ENCODE measurements at places on chromosomes 1 and 21.

DNA sequence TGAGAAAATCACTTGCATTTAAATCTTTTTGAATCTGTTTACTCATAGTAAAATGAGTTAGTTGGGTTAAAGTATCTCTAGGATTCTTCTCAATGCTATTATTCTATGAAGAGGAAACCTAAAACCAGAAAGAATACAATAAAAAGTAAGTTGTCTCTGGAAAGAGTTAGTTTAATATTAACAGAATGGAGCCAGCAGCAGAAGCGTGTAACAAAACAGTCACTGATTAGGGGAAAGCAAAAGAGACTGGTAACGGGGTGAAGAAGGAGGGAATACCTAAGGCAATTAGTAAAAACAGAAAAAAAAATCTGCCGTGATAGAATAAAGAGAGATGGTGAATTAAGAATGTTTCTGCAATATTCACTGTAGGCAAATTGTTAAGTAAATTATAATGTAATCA, 60.0 kb downstream of the NRDC start:
- DNase-seq = no peak

GRCh38 chr1:157001304-157001703, 44.2 kb downstream of the ARHGEF11 start:
- DNase-seq = no peak

GRCh38 chr1:206105464-206105995, 11.7 kb downstream of the AVPR1B start:
- no peak for DNase-seq

- no peak for DNase-seq
Measured at GRCh38 chr1:87092846-87093245, 178.4 kb downstream of the HS2ST1 start.

DNA sequence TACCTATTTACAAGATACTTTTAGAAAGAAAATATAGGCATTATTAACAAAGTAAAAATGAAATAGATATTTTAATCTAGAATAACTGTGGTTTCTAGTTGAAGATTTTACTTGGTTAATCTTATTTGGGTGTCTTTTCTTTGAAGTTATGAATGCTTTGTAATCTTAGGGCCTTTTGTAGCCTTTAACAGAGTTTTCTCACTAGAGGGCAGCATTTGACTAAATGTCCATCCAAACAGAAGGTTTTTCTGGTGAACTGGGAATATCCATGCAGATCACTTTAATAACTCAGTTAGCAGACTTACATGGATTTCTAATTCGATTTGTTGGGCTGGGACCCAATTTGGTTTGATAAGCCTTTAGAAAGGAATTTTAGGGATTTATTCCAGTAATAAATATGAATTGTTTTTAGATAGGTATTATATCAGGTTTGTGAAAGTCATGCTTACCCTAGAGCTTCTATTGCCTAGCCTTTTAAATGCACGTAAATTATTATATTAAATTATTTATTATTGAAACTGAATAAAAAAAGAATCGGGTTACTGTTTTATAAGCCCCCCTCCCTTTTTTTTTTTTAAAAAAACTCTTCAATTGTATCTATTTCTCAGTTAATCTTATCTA, 119.7 kb downstream of the ZNF326 start:
- peak; percentile 30 for DNase-seq

GRCh38 chr21:29436143-29436542, 137.4 kb downstream of the BACH1 start:
- no peak for DNase-seq

DNA sequence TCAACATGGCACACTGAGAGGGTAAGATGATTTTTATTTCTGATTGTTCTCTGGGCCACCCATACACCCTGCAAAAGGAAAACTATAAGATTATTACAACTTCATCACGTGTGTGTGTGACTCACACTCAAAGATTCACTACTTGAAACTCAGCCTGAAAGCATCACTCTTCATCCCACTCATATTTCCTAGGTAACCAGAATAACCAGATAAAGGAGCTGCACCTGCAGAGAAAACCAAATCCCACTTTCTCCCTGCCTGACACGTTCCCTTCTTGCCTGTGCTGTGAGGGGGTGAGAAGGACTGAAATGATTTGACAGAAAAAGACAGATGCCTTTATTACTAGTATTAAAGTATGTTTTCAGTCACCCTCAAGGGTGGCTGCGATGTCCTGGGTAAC, 131.6 kb downstream of the TGFBR3 start:
- DNase-seq = no peak

GRCh38 chr1:65471861-65472332, 51.4 kb downstream of the LEPR start:
- no peak for DNase-seq
